ENCODE measurements at places on chromosomes 3 and 15. TPM values are rescaled to one million over a fixed set of nuclear protein-coding genes. Genes with fewer than 3 reads are reported as not detected.

The UROC1 gene
- not detected for total RNA-seq

The PLSCR5 gene
- total RNA-seq, result not detected

The NR2E3 gene
- total RNA-seq, result not detected

The DOCK3 gene
- total RNA-seq, result 0.29 TPM

The ACAN gene
- total RNA-seq, result not detected

The OCA2 gene
- total RNA-seq, result not detected

The LYZL4 gene
- total RNA-seq, result not detected

The GTF2A2 gene
- 142 TPM for total RNA-seq

The KY gene
- total RNA-seq, result not detected

The GOLGA8T gene
- not detected for total RNA-seq

The RETNLB gene
- not detected for total RNA-seq

DNA sequence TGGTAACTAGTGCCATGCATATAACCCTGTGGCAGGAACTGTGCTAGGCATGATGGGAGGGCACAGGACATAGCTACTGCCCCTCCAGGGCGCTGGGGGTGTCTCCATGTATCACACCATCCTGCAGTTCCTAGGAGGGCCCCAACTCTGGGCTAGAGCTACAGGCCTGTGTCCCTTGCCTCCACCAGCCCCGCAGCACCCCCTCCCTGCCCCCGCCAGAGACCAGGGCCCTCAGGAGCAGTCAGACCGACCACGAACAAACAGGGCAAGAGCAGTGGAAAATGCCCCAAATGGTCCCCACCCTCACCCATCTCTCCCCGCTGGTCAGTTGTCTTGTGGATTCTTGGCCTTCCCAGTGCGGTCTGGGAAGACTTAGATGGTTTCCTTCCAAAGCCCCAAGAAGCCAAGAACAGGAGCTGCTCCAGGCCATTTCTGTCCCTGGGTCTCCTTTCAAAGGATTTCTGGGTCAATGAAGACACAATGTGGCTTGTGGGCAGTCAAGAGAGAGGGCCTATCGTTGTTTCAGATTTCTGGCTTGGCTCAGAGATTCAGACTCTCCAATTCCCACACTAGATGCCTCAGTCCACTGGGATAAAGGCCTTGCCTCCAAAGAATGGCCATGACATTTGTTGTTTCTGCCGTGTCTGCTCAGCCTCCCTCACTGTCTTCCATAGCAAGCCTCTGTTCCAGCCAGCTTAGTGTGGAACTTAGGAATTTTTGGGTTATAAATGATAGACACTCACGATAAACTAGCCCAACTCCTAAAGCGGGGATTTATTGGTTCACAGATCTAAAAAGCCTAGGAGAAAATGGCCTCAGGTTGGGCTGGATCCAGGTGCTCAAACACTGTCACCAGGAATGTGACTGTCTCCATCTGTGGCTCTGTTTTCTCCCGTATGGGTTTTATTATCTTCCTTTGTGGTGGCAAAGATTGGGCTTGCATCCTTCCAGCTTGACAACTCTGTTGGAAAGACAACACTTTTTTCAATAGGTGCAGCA is 80.6 kb downstream of the LSM3 start:
- DNase-seq, result no peak

- DNase-seq, result no peak
Measured at GRCh38 chr3:151460774-151461450, at the start of gene IGSF10. IGSF10 (minus strand) TSS chr3:151461061; CDS start chr3:151458709, 2,352 bp downstream.

DNA sequence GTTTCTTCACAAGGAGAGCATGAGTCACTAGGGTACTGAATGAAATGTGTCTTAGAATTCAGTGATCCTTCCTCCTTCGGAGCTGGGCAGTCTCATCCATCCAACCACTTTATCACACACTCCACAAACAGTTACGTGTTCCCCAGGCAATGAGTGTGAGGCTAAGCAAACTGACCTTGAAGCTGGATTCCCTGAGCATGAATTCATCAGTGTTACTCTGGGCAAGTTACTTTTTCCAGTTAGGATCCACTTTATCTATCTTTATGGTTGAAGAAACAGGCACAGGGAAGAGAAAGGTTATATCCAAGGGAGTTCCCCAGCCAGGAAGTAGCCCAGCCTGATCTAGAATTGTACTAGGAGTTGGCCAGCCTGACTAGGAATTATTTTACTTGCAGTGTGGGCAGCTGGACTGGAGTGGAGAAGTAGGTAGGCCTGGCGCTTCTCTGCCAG is 17.1 kb upstream of the GCNT3 start:
- DNase-seq, result no peak

- peak; percentile 76 for DNase-seq
Measured at GRCh38 chr3:110773413-110773954, 298.1 kb upstream of the NECTIN3 start.

- no peak for DNase-seq
Measured at GRCh38 chr3:4776399-4776979, 202.7 kb upstream of the BHLHE40 start.

DNA sequence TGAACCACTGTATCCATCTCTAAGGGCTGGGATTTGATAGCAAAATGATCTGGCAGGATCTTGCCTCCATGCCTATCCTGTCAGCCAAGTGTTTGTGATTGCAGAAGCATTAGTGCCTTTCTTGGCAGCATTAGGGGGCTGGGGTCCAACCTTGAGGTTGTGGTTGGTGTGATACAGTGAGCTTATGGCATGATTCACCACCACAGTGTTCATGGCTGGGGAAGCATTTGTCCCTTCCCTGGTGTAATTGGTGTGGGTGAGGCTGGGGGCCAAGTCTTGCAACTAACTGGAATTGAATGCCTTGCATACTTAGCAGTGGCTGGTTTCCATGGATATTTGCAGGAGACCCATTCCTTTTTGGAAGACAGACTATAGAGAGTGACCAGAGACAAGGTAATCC is 271.0 kb upstream of the TBL1XR1 start:
- peak; percentile 25 for DNase-seq

GRCh38 chr3:42236611-42237010 is 29.4 kb downstream of the CCK start:
- DNase-seq, result no peak

DNA sequence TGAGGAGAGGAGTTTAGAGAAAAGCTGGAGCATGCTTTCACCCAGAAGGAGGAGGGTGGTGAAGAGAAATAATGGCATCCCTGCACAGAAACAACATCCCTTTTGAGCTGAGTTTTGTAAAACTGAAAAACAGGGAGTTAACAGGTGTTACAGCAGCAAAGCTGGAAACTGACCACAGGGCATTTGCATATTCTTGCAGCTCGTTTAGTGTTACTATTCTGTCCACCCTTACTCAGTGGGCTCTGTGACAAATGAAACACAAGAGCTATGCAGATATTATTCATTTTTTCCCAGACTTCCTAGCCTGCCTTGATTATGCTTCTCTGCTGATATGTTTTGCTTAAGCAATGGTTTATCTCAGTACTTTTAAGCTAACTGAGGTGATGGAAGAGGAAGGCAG is 272.0 kb downstream of the NEK10 start:
- DNase-seq, result no peak

DNA sequence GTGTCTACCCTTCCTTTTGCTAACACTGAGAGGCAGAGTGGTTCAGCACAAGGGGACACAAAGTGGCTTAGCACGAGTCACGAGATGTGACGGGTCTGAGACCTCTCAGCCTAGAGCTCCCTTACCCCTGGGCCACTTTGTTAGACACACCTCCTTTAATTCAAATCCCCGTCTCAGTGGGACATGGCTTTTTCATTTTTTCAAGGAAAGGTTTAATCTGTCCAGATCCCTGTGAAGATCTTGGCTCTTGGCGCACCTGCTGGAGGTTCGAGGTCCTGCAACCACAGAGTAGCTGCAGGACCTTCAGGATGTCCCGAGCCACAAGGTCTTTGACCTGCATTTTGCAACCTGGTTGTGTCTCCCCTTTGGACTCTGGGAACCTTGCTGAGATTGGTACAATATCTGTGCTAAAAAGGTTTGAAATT is 52.0 kb downstream of the LPP start:
- no peak for DNase-seq

- DNase-seq, result peak; percentile 47
Measured at GRCh38 chr15:69951898-69952555, 145.7 kb downstream of the TLE3 start.

- DNase-seq, result no peak
Measured at GRCh38 chr15:70357453-70357852, 259.7 kb upstream of the TLE3 start.

- no peak for DNase-seq
Measured at GRCh38 chr3:60841355-60841754, 409.9 kb downstream of the FHIT start.

- no peak for DNase-seq
Measured at GRCh38 chr3:150744919-150745211, 18.1 kb downstream of the SIAH2 start.

DNA sequence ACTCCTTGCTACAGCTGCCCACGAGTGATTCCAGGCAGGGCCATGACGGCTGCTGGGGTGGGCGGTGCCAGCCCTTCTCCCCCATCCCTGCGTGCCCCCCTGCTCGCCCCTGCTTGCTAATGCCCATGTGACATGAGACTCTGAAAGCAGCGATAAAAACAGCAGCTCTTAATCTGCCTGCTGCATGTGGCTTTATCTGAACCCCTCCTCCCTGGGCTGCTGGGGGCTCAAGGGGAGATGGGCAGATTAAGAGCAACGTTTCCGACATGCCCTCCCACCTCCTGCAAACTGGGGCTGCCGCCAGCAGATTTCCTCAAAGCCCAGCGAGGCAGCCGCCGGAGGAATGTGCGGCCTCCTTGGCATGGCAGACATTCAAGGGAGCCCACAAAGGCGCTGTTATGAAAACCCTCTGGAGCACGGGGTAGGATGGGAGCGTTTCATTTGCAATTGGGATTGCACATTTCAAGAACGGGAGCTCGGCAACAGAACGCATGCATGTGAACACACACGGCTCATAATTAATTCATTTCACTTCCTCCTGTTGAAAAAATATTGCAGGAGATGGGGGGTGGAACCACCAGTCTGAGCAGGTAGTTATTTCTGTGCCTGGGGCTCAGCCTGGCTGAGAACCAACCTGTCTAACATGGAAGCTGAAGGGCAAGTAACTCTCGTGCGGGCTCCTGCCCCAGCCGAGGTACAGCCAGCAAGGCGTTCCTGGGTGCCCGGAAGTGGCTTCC is 504.2 kb upstream of the PROK2 start:
- DNase-seq, result peak; percentile 59

GRCh38 chr15:73681063-73681462 is 3.1 kb upstream of the CD276 start:
- DNase-seq, result no peak

DNA sequence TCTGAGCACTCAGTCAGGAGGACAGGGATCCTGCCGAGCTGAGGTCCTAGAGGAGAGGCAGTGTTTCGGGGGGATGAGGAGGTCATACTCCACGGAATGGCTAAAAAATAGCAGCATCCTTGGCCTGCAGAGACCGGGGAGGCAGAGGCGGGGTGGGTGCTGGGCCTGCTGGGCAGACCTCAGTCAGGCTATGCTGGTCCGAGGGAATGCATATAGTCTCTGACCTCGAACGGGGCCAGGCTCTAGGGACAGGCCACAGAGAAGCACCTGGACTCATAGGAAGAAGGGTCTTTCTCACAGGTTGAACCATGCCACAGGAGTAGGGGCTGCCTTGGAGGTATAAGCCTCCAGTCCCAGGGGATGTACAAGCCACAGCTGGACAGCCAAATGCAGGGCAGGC is 14.0 kb upstream of the SKIC8 start:
- no peak for DNase-seq

DNA sequence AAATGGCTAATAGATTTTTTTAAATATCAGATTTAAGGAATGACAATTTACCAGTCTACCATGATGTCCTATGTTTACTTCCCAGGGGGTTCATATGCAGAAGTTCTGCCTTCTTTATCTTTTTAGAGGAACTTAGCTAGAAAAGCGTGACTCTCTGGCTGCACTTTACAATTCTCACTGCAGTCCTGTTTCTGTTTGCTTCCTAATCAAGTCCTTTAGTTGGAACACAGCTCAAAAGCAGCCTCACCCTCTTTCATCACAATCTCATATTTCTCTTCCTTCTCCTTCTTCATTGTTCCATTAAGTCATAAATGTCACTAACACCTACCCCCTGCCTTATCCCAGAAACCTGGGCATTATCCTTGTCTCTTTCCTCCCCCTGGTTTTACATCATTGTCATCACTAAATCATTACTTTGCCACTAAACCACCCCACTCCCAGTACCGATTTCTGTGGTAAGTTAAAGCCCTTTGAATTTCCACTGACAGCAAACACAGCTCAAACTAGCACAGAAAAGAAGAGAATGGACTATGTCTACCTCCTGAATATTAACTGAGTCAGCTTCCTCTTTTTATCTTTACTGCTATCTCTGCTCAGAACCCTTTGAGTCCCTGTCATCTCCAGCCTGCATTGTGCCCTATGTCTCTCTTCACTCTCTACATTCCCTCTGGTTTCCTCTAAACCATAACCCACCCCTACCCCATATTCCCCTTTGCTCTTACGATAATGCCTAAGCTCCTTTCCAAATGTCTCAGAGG is 13.8 kb upstream of the PPP4R2 start:
- DNase-seq, result no peak

Measured in SJSA1 (cell line).